ENCODE measurements at places on chromosomes 11 and 22.

GRCh38 chr11:107263844-107264563 is 193.6 kb downstream of the CWF19L2 start:
- DNase-seq = no peak

- no peak for DNase-seq
Measured at GRCh38 chr11:14132312-14132711, 169.8 kb downstream of the SPON1 start.

DNA sequence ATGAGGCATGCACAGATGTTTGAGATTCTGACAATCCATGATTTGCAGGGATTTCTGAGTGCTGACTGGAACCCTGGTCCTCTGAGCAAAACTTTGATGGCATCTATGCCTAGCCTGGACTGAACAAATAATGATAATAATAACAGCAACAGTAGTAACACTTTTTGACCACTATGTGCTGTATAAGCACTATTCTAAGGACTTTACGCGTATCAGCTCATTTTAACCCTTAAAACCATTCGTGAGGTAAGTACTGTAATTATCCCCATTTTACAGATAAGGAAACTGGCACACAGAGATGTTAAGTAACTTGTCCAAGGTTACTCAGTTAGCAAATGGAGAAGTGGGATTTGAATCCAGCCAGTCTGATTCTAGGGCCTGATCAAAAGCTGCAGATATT is 168.4 kb downstream of the C11orf91 start:
- no peak for DNase-seq

DNA sequence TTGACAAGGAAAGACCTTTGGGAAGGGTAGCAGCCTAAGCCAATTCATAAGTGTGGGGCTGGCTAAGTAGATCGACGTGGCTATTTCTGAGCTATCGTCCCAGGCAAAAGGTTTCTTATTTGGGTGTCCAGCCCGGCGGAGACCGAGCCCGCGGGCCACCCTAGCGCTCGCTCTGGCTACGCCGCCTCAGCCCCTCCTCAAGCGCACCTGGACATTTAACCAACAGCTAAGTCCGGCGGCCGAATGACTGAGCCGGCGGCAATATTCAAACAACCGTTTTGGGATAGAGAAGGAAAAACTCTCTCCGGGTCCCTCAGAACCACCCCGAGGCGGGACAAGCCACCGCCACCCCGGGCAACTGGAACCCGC is 457 bp downstream of the RNF141 start:
- DNase-seq = no peak

Measured in stimulated activated CD4-positive, alpha-beta T cell treated with anti-CD3 and anti-CD28 coated beads, Interleukin-15, amount 100 ng/mL, for 1 hour (primary cell).